ENCODE measurements at places on chromosomes 12 and 14.

DNA sequence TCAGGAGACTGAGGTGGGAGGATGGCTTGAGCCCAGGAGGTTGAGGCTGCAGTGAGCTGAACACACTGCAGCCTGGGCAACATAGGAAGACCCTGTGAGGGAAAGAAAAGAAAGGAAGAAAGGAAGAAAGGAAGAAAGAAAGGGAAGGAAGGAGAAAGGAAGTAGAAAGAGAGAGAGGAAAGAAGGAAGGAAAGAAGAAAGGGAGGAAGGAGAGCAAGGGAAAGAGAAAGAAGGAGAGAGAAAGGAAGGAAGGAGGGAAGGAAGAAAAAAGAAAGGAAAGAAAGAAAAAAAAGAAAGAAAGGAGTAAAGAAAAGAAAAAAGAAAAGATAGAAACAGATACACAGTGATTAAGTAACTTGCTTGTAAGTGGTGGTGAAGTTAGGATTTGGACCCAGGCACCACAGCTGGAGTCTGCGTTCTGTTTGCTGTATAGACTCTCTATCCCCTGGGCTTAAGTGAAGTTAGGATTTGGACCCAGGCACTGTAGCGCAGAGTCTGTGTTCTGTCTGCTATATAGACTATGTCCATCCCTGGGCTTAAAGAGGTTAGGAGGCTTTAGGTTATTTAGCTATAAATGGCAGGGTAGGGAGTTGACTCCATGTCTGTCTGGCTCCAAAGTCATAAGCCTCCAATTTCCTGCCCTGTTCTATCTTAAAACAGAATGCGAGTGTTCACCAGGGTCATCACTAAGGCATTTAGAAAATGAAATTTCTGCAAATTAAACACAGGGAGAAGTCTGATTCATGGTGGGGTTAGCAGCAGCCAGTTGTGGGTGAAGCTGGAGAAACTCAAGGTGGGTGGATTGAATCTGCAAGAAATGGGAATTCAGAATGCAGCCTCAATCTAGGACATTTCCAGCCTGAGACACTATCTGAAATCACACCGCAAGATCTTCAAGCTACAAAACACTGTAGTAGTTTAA is 13.3 kb upstream of the C12orf75 start:
- DNase-seq, result no peak

GRCh38 chr12:69844836-69845235 is 19.8 kb downstream of the MYRFL start:
- DNase-seq, result no peak

DNA sequence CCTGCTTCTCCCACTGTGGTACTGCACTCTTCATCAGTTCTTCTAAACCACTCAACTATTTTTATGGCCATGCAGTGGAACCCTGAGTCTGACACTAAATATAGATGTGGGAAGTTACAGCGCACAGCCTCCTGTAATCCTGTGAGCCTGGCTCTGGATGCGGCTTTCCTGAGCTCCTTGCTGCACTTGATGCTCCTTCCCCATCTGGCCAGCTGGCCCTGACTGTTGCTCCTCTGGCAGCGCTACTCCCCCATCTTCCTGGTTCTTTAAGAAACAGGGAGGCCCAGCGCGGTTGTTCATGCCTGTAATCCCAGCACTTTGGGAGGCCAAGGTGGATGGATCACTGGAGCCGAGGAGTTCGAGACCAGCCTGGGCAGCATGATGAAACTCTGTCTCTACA is 24.6 kb downstream of the IQSEC3 start:
- DNase-seq, result no peak

- DNase-seq, result no peak
These were observed 30.4 kb downstream of the CCNK start for GRCh38 chr14:99511421-99512109.

DNA sequence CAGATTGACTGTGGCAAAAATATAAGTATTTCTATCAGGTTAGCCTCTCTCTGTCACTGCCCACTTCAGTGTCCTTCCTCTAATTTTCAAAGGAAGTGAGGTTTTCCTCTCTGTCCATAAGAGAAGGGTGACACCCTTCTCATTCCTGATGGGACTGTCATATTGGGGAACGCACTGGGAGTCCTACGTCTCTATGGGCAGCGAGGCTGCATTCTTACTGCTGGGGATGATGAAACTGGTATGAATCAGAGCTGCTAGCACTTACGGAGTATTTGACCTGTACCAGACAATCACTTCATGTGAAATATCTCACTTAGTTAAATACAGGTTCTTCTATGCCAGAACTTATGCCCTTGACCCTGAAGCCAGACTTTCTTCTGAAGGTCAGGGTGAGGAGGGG is 436.3 kb downstream of the DPF3 start:
- no peak for DNase-seq

DNA sequence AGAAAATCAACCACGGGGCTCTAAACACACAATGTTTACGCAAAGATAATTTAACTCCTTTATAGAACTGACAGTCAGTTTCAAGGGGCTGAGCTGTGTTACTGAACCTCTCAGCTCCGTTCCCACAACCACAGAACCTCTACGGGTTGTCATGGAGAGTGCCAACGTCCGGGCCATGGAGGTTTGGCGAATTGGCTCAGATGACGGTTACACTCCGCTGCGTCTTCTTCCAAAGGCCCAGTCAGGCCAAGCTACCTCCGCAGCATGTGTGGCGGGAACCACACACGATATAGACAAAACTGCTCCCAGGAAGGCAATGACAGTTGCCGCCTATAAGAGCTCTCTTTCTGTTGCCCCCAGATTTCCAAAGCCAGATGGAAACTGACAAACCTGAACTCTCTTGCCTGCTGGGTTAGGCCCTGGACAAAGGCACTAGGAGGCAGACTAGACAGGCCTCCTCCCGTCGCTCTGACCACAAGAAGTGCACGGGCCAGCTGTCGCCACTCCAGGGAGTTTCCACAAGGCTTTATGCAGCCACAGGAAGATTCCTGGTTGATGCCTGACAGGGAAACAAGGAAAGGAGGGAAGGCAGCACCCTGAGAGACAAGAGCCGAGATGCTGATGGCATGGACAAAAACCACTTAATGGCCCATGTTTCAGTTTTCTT is 30.3 kb downstream of the CCDC88C start:
- DNase-seq, result no peak

- DNase-seq, result no peak
These were observed 264.9 kb downstream of the NOVA1 start for GRCh38 chr14:26332966-26333365.

DNA sequence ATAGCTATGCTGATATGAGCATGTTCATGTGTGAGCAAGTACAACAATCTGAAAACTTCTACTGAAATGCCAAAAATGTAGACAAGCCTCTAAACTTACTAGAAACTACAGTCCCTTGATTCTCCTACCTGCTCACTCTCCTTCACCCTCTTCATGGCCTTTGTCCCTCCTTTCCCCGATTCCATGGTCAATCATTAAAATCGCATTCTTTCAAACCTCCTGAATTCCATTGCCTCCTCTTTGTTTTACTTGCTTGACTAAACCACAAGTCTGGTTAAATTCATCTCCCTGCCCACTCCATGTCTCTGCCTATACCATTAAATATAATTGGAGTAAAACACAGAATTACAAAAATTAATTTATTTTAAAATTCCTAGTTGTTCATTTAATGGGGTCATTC is 33.0 kb upstream of the SSTR1 start:
- no peak for DNase-seq

GRCh38 chr14:94077111-94077821 is 3.7 kb downstream of the DDX24 start:
- no peak for DNase-seq

- DNase-seq, result no peak
These were observed 77.7 kb upstream of the GNPNAT1 start for GRCh38 chr14:52868911-52869618.

DNA sequence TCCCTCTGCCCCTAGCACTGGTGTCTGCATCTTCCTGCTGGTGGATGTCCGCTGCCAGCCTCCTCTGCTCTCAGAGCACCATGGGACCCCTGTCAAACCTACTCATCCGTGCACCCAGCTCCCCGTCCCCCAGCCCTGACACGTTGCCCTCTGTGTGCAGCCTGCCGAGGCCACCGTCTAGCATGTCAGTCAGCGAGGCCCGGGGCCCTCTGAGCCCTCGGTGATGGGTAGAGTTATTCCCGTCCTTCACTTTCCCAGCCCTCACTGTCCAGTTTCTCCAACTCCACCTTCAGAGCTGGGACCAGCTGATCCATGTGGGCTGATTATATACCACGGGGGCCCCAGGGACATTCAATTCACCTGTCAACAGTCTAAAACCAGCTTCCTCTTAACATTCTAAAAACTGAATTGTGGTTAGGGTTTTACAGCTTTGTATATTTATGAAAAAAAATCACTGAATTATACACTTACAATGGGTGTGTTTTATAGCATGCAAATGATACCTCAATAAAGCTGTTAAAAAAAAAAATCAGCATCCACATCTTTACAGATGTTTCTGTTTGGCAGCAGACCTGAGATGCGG is 61.3 kb downstream of the CCDC88C start:
- no peak for DNase-seq

GRCh38 chr12:38875586-38876228 is 29.7 kb downstream of the CPNE8 start:
- no peak for DNase-seq

GRCh38 chr12:76859611-76860010 is 19.2 kb downstream of the CSRP2 start:
- no peak for DNase-seq

DNA sequence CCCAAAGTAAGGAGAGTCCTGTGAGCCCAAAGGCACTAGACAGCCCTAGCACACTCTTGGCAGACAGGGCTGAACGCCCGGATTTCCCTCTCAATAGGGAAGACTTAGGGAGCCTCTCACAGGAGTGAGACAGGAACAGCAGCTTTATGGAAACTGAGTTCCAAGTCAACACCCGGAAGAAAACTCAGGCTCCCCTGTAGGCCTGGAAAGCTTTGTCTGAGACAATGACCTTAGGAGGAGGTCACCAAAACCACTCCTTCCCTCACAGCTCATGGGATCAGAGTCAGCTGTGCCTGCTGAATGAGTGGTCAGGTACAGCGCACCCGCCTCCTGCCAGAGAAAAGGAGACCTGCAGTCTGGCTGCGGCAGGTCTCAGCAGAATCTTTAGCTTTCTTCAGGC is 229.5 kb downstream of the CACNA1C start:
- DNase-seq, result no peak

DNA sequence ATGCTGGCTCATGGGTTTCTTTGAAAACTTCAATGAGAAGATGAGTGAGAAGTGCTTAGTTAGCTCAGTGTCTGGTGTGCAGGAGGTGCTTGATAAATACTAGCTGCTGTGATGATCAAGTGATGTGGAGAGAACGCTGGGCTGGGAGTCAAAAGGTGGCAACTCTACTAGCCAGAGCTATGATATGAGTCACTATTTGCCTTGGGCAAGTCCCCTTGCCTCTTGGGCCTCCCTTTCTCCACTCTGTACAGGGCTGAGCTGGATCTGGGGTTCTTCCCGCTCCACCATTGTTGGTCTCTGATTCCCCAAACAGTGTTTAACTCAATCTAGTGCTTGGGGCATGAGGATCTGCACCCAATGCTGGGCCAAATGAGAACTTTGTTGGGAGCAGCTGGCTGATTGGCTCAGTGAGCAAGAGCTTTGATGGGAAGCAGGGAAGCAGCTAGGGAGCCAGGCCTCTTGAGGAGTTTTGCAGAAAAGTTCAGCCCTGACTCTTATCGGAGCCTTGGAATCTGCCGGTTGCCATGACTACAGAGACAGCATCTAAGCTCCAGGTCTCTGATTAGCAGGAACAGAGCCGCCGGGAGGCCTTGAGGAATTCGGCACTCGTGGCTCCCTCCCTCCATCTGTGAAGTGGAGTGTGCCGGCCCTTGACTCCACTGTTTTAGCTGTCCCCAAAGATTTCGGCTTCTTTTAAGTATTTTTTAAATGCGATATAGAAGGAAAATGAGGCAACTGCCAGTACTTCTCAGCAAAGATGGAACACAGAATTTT is 82.1 kb upstream of the HSPB8 start:
- no peak for DNase-seq

- no peak for DNase-seq
These were observed 312.2 kb downstream of the ATXN7L3B start for GRCh38 chr12:74849801-74850200.

GRCh38 chr14:26870722-26871617 is 273.1 kb upstream of the NOVA1 start:
- no peak for DNase-seq

DNA sequence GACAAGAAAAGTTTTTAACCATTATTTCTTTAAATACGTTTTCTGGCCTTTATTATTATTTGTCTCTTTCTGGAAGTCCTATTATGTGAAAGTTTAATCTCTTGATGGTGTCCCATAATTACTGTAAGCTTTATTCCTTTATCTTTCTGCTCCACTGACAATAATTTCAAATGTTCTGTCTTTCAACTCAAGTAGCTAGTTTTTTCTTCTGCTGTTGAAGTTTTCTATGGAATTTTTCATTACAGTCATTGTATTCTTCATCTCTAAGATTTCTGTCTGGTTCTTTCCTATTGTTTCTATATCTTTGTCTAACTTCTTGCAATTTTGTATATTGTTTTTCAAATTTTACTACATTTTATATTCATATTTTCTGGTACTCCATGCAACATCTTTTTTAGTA is 173.6 kb upstream of the MGAT4C start:
- DNase-seq, result no peak

GRCh38 chr14:101505236-101505970 is 55.9 kb upstream of the DIO3 start:
- no peak for DNase-seq

GRCh38 chr14:21525571-21525961 is 580 bp downstream of the SALL2 start:
- DNase-seq, result no peak

GRCh38 chr12:97790281-97790680 is 327.7 kb downstream of the RMST start:
- no peak for DNase-seq

GRCh38 chr12:2319737-2320506 is 267.1 kb downstream of the CACNA1C start:
- DNase-seq, result no peak

DNA sequence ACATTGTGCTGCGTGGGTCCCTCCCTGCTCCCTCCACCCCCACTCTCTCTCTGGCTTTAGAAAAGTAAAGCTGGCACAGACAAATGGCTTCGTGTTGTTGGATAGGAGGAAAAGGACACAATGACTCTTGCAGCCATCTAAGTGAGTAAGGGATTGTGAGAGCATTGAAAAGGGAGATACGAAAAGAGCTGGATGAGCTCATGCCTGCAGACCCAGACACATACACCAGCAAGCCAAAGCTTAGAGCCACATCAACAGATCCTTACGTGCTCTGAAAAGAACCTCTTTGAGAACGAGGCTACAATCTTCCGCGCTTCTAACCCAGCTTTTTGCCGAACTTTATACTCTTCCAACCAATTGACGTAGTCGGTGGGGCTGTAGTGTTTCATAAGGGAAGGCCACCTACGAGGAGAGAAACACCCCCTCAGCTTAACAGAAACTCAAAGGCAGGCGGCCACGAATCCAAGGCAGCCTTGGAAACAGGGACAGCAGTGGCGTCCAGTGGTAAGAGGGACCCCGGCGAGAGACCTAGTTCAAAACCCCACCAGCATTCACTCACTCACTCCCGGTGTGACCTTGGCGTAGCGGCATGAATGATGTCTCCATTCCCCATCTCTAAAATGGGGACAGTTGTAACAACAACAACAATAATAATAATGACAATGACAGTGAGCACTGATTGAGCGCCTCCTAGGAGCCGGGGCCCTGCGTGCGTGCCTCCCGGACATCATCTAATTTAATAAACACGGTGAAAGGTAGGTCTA is 1.1 kb downstream of the FBXO21 start:
- no peak for DNase-seq

Measured in CD4-positive, alpha-beta T cell (primary cell).